ENCODE measurements at places on chromosomes 2 and 18.

DNA sequence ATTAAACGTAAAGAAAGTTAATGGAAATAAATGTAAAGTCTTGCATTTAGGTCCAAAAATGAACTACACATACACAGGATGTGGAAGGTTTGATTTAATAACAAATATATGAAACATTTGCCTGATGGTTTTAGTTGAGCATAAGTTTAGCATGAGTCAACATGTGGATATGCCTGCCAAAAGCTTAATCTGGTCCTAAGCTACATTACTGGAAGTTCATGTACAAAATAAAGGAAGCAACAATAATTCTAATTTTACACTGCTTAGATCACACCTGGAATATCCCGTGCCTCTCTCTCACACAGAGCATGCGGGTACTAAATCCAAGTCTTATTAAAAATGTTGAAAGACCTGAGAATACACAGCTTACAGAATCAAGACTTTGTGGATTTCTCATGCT lies 276.5 kb upstream of the NRP2 start:
- DNase-seq: no peak

DNA sequence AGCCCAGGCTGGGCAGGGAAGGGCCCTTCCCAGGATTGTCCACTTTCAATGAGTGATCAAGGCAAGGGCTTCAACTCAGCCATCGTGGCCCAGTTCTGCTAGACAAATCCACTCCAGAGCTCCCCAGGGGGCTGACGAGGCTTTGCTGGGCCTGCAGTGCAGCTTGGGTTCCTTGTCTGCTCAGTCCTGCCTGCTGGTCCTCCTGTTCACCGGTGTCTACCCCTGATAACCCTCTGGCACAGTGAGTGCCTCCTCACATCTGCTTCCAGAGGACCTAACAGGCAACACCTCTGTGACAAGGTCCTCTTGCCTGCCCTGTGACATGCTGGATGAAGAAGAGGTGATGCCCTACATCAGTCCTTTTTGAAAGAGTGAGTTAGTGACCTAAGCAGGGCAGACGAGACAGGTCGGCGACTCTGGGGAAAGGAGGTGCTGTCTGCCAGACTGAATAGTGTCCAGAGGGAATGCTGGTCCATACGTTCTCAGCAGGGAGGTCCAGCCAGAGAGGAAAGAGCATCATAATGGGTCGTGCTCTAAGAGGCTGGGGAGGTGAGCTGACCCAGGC lies 20.9 kb upstream of the KCNF1 start:
- DNase-seq: no peak

DNA sequence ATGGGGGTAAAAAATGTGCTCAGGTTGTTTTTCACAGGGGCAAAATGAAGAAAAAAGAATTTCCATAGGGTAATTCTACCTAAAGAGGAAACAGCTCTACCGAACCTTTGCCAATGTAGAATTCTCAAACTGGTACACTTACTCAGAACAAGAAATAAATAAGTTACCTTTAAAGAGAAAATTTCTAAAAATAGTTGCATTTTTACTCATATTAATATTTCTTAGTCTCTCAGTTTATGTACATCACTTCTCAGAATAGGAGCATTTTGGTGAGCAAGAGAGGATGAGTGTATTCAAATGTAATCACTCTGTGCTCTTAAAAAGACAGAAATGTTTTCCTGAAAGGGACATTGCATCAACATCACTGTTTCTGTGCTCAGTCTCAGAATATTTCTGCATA lies 574.7 kb upstream of the SLC8A1 start:
- no peak for DNase-seq

GRCh38 chr2:180505203-180505602 lies 475.2 kb upstream of the UBE2E3 start:
- DNase-seq: no peak

GRCh38 chr18:70459731-70460130 lies 170.9 kb downstream of the SOCS6 start:
- DNase-seq: no peak

- no peak for DNase-seq
Measured at GRCh38 chr2:47062681-47063537, 92.2 kb downstream of the STPG4 start.

DNA sequence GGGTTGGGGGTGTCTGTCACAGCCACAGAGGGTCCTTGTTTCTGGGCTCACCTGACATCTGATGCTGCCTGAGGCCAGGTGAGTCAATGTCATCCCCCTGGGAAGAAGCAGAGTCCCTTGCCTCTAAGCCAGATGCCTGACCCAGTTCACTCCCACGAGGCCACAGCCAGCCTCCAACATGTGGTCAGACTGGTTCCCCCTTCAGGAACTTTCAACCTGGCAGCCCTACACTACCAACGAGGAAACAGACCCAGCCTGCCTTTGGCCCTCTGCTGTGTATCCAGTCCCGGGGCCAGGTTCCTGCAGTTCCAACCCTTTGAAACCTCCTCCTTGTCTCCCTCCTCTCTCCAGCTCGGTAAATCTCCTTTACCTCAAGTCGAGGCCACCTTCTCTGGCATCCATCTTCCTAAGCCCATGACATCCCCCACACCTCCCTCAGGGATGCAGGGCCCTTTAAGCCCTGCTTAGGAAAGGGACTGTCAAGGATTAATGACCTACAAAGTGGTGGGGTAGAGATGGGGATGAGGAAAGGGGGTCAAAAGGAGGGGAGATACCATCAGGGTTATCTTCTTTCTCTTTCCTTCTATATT lies 49.2 kb upstream of the SMAD2 start:
- DNase-seq: no peak

GRCh38 chr2:188076149-188077056 lies 215.3 kb upstream of the GULP1 start:
- DNase-seq: no peak

All from CD4-positive, alpha-beta T cell treated with Interleukin-1 beta for 1 hour (primary cell).